Stimulated activated CD4-positive, alpha-beta T cell treated with anti-CD3 and anti-CD28 coated beads, Interleukin-1b, Interleukin-23, amount 100 ng/mL, for 1 hour (primary cell): ENCODE measurements at places on chromosomes 3 and 15.

- no peak for DNase-seq
These were observed 178.2 kb upstream of the LPP start for GRCh38 chr3:187975561-187976364.

GRCh38 chr3:139466360-139466759, 10.0 kb downstream of the RBP2 start:
- no peak for DNase-seq

GRCh38 chr15:81157195-81157938, 23.3 kb downstream of the CFAP161 start:
- DNase-seq: no peak

DNA sequence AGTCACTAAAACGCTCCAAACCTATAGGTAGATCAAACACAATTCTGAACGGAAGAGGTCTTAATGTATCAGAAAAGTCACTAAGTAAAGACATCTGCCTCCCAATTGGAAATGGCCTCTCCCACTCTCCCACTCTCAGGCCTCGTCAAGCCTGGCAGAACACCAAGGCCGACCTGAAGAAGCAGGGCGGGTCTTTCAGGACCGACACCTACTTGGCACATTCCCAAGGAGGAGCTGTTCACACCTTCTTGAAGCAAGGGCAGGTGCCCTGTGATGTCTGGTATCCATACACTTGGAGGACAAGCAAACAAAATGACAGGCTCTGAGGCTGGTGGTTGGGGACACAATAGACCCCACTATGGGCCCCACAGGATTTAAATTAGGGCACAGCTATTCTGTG, 30.0 kb downstream of the XXYLT1 start:
- DNase-seq: no peak

DNA sequence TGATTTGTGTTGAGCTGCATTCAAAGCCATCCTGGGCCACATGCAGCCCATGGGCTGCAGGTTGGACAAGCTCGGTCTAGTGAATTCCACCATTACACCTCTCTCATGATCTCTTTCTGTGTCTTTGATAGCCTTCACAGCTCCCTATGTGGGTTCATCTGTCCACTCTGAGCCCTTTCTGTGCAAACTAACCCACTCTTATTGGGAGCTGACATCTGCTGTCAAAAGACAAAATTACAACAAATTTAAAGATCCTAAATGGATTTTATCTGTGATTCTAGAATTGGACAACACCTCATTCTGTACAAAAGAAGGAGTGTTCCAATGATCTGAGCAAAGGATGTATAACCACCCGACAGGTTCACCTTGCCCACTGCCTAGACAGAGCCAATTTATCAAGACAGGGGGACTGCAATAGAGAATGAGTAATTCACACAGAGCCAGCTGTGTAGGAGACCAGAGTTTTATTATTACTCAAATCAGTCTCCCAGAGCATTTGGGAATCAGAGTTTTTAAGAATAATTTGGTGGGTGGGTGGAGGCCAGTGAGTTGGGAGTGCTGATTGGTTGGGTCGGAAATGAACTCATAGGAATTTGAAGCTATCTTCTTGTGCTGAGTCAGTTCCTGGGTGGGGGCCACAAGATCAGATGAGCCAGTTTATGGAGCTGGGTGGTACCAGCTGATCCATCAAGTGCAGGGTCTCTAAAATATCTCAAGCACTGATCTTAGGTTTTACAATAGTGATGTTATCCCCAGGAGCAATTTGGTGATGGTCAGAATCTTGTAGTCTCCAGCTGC, 2.6 kb upstream of the XYLB start:
- no peak for DNase-seq
